Stimulated activated CD4-positive, alpha-beta T cell treated with anti-CD3 and anti-CD28 coated beads, Interleukin-1b, Interleukin-23, amount 100 ng/mL, for 1 hour (primary cell): ENCODE measurements at places on chromosomes 16 and 17.

DNA sequence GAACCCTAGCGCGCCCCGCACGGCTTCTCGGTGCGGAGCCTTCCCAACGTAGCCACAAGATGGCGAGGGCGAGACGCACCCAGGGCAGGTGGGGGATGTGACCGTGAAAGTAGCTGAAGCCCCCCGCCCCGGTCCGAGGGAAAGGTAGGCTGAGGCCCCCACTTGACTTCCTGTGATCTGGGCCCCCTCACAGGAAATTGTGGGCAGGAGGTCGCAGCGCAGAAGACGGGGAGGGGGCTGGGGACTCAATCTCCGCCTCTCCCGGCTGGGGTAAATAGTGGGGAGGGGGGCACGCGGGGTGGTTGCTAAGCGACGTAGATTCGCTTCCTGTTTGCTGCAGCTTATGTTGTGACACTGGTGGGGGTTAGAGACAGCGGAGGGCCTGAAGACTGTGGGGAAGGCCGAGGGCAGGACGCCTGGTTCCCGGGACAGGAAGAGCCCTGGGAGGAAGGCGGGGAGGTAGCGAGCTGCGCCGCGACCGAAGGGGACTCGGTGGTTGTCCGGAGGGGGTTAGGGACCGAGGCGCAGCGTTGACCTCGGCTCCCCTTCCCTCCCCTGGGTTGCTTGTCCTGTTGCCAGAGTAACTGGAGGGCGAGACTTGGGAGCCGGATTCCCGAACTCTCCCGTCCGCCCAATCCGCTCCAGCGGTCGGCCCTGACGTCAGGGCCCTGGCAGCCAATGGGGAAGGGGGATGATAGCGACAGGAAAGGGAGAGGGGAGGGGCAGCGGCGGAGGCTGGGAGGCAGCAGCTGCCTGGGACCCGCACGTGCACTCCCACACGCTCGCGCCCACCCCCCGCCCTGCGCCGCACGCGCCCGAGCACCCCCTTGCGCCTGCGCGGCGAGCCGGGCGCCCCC, 1.2 kb downstream of the KDM6B start:
- DNase-seq, result peak; percentile 75

GRCh38 chr17:67911059-67911782, 85.0 kb downstream of the C17orf58 start:
- no peak for DNase-seq

GRCh38 chr16:65793781-65794180, 572.7 kb upstream of the CDH5 start:
- no peak for DNase-seq

DNA sequence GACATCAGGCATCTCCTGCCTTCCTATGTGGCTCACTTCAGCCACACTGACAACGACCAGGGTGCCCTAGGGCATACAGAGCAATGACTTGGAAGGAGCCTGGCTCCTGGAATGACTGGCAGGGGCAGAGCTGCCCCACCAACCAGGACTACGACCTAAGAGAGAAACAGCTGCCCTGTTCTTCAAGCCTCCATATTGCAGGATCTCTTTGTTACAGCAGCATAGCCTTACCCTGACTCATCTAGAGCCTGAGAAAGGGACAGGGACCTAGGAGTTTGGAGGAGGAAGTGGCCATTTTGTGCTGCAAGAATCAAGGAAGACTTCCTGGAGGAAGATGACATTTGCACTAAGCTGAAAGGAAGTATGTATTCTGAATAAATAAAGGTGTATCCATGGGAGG, 49.6 kb downstream of the GSG1L start:
- no peak for DNase-seq

- no peak for DNase-seq
Observed at GRCh38 chr16:19184823-19185509, 16.9 kb downstream of the SYT17 start.

DNA sequence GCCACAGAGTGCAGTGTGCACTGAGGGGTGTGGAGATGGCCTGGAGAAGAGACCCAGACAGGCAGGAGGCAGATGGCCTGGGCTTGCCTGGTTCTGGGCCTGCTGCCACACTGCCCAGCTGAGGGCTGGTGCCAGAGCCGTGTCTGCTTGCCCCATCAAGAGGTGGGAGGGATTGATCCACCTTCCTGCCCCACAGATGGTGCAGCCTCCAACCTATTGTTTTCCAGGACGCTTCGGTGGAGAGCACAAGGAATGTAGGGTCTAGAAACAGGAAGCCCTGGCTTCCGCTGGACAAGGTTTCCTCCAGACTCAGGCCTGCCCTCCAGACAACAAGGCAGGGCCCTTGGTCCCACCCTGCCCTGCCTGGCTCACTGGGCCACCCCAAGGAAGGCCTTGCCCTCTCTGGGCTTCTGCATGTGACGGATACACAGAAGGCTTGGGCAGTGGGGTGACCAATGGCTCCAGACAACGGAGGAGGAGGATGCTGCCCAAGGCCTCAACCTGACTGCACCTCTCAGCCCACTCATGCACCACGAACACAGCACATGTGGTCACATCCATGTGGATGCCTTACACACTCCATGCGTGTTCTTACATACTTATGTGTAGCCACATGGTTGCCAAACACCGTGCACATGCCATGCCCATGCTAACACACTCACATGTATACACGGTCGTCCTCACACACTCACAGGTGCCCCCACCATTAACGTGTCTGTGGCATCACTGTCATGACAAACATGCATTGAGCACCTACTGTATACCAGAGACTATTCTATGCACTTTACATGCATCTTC, 6.5 kb upstream of the CDH5 start:
- DNase-seq, result no peak

- DNase-seq, result no peak
Observed at GRCh38 chr16:84897911-84898377, 78.2 kb downstream of the CRISPLD2 start.

- DNase-seq, result no peak
Observed at GRCh38 chr17:28755486-28755885, 11.7 kb downstream of the TRAF4 start.
